Amniotic stem cell (primary cell): ENCODE measurements at places on chromosomes 2 and 18.

DNA sequence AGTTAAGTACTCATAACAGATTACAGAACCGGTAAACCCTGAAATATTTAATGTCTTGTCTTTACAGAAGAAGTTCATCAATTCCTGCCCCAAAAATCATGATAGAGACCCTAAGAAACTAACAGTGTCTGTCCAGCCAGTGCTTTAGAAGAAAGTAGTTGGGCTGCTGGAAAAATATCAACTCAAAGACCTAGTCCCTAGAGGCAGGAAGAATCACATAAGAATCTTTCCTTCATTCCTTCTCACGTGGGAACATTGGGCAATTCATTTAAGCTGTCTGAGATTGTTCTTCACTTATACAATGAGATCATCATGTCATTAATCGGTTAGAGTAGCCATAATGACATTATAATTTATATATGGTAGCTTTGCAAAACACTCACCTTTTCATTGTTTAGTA lies 156.4 kb downstream of the CCBE1 start:
- no peak for DNase-seq

GRCh38 chr2:25977768-25978167 lies 4.5 kb downstream of the KIF3C start:
- no peak for DNase-seq

GRCh38 chr2:12964904-12965539 lies 248.3 kb downstream of the TRIB2 start:
- DNase-seq, result no peak

GRCh38 chr2:95024371-95024770 lies 1.1 kb upstream of the MAL start:
- no peak for DNase-seq

GRCh38 chr2:145851730-145852129 lies 1331.8 kb upstream of the ZEB2 start:
- DNase-seq, result no peak

GRCh38 chr2:32358111-32358482 lies 1.3 kb downstream of the BIRC6 start:
- no peak for DNase-seq
